ENCODE measurements at places on chromosomes 1 and 21. TPM values are rescaled to one million over a fixed set of nuclear protein-coding genes. Genes with fewer than 3 reads are reported as not detected.

SPRR2A gene
- polyA plus RNA-seq = not detected

MMP23B gene
- 4.9 TPM for polyA plus RNA-seq

FAM167B gene
- 0.40 TPM for polyA plus RNA-seq

AGMAT gene
- 0.74 TPM for polyA plus RNA-seq

GSTM1 gene
- 1.6 TPM for polyA plus RNA-seq

OR2T35 gene
- polyA plus RNA-seq = not detected

PAFAH2 gene
- 9.3 TPM for polyA plus RNA-seq
